Activated CD4-positive, alpha-beta T cell treated with anti-CD3 and anti-CD28 coated beads for 36 hours (primary cell): ENCODE measurements at places on chromosomes 5 and 9.

GRCh38 chr5:32814141-32814540 is 103.0 kb downstream of the NPR3 start:
- no peak for DNase-seq

GRCh38 chr5:120465436-120465961 is 1.4 kb downstream of the PRR16 start:
- DNase-seq, result peak; percentile 6

GRCh38 chr9:96447406-96447805 is 2.6 kb upstream of the HABP4 start:
- no peak for DNase-seq

DNA sequence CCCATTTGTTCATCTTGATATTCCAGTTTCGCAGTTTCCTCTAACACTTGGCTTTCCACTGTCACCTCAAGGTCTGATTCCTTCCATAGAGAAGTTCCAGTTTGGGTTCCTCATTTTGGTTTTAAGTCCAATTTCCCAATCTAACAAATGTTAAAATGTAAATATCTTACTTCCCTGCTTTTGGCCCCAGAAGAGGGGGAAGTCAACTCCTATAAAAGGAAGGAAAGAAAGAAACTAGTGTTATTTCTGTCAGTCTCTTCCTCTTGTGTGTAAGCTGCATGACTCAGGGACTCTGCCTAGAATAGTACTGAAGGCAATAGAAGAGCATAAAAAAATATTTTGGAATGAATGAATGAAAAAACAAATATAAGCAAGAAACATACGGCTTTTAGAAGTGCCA is 127.5 kb upstream of the CCNG1 start:
- DNase-seq, result no peak

DNA sequence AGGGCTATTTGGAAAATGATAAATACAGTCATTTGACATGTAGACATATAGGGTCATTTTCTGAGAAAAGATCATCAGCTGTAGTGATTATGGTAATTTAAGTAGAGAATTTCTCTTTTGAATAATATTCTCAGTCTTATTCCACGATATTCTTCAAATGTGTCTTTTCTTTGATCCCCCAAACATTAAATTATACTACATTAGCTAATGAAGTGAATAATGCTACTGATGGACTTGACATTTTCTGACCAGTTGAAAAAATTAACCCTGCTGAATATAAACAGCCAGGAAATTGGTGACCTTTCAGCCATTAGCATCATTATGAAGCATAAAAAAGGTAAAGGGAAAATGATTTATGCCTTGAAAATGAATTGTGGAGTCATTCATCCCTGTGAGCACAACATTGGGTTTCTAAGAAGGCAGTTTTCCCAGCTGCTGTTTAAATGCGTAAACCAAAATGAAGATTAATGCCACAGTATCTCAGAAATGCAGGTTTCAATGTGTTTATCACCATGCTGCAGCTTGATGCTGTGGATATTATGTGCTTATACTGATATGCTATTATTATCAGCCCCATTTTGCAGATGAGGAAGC is 489.1 kb downstream of the KCTD16 start:
- no peak for DNase-seq

- no peak for DNase-seq
Observed at GRCh38 chr9:138011951-138012500, 134.4 kb downstream of the CACNA1B start.

DNA sequence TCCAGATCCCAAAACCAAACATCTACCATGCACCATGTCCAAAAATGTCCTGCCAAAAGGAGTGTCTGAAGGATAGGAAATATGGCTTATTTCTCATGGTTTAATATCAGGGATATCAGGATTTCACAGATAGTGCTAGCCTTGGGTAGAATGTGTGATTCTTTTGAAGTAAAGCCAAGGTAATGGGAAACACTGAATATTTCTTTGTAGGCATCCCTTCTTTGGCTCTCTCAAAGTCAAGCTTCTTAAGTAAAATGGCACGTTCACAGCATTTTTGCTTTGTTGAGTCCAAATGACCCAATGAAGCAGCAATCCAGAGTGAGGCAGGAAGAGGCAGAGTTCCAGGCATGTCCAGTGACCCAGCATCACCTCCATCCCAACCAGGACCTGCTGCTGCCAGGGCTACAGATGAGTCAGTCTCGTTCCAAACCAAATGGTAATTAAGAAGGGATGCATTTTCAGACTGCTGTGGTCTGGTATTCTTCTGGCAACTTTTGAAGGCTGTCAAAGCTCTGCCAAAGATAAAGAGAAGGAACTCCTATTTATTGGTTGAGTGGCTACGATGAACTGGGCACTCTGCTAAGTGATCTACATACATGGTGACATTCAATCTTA is 678.8 kb upstream of the KLF4 start:
- DNase-seq, result no peak

- no peak for DNase-seq
Observed at GRCh38 chr5:90680921-90681563, 122.4 kb downstream of the ADGRV1 start.

DNA sequence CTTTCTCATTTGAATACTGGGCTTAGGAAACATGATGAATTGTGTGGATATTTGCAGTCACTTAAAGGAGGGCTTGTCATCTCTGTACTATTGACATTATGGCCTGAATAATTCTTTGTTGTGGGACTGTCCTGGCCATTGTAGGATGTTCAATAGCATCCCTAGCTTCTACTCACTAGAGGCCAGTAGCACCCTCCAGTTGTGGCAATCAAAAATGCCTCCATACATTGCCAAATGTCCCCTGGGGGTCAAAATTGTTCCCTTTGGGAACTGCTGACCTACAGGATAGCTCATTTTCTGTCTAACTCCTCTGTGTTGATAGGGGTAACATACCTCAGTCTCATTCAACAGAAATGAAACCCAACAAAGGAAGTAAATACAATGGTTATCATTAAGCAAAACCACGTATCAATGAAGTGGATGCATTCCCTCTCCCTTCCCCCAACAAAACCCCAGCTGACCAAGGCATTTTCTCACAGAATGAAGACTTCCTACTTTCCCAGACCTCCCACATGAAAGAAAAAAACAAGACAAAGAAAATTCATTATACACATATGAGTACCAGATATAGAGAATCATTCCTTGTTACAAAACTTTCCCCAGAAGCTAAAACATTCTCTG is 18.1 kb downstream of the FYB1 start:
- no peak for DNase-seq

- DNase-seq, result no peak
Observed at GRCh38 chr5:133821311-133821741, 147.1 kb downstream of the C5orf15 start.

- DNase-seq, result no peak
Observed at GRCh38 chr5:15243301-15244020, 256.5 kb upstream of the FBXL7 start.

DNA sequence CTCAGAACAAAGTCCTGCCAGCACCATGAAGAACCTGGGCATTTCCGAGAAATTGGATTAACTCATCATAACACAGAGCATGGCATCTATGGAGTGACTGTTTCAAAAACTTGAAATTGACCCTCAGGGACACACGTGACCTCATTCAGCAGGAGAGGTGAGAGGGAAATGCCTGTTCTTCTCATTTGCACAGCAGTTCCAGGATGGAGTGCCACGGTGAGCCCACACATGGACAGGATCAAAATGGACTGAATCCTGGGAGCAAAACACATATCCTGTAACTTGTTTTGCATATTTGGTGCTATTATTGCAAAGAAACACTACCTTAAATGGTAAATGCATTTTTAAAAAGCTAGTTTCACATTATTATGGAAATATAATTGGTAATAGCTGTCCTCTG is 256.1 kb upstream of the IRX2 start:
- DNase-seq, result no peak

DNA sequence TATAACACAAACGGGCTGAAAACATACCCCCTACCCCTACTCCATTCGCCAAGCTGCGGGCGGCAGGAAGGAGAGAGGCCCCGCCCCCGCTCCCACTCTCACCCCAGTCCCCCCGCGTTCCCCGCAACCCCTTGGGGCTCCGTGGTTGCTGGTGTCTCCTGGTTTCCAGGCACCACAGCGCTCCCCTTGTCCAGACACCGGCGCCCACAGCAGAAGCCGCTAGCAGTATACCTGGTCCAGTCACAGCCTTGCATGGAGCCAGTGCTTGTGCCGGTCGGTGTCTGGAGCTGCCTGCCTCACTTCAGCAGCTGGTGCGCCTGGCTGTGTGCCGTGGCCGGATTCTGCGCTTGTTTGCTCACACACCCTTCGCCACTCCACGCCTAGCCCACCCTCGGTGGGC is 240.5 kb upstream of the DAB2 start:
- DNase-seq, result no peak

DNA sequence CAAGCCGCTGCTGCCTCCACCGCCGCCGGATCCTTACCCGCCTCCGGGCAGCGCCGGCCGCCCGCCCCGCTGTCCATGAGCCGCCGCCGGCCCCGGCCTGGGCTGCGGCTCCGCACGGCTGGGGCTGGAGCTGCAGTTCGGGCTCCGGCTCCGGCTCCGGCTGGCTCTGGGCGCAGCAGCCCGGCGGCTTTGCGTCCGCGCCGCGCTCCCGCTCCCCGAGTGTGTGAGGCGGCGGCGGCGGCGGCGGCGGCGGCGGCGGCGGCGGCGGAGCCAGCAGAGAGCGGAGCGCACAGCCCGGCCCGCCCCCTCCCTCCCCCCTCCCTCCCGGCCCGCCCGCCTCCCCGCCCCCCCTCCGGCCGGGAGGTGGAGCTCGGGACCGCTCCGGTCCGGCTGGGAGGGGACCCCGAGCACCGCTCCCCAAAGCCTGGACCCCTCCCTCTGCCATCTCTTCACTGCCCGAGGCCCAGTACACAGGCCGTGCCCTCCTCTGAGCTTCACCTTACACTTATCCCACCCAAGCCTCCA is at the start of gene PCDH1:
TSS of gene PCDH1 (minus strand) at position 225 of the 525 bp plus-strand sequence. CDS start at position 77, 148 bp downstream.
- peak; percentile 50 for DNase-seq

GRCh38 chr5:135667673-135668072 is 88.9 kb upstream of the CXCL14 start:
- no peak for DNase-seq

- DNase-seq, result no peak
Observed at GRCh38 chr5:160635663-160636062, 214.0 kb downstream of the PTTG1 start.

GRCh38 chr9:83199240-83199639 is 136.3 kb upstream of the RASEF start:
- no peak for DNase-seq

GRCh38 chr5:74633695-74634094 is 6.8 kb downstream of the ENC1 start:
- DNase-seq, result no peak

- DNase-seq, result no peak
Observed at GRCh38 chr9:3903906-3904305, 378.1 kb upstream of the RFX3 start.

DNA sequence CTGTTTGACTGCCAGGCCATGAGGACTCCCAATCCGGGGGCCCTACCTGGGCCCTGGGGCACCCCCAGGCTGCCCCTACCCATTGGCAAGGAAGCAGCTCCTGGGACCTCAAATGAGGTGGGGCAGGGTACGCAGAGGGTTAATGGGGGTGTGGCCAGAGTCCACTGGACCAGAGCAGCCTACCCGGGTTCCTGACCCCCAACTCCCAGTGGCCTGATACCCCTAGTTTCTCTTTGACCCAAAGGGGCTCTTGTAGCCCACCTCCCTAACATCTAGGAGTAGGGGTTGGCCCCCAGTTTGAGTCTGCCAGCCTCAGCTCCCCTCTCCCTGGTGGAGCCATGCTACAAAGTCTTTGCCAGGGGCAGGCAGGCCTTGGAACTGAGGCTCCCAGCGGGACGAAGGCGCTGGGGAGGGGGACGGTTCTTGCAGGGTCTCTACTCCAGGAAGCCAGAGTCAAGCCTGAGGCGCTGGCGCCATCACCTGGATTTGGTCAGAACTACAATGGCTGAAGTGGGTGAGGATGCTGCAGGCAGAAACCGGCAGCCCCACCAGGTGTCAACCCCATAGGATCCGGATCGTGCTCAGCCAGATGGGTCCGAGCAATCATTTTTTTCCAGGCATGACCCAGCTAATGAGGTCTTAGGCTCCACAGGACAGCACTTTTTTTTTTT is 8.4 kb upstream of the CERCAM start:
- DNase-seq, result peak; percentile 78

GRCh38 chr9:134291452-134291881 is 34.8 kb upstream of the RXRA start:
- no peak for DNase-seq

GRCh38 chr5:158456756-158457155 is 597.8 kb upstream of the CLINT1 start:
- peak; percentile 10 for DNase-seq

DNA sequence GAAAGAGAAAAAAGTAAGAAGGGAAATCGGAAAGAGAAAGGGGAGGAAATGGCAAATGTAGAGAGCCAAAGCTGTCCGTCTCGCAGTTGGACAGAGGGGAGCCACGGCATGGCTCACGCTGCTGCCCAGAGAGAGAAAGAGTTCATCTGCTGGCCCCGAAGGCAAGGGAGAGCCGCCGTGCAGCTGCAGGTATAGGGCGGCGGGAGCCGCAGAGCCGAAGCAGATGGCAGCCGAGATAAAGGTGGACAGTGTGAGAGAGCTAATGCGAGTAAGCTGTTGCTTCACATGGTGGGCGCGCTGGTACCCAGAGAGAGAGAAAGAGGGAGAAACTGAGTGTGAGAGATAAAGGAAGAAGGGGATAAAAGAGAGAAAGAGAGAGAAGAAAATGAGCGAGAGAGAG is 188.4 kb upstream of the PPP1R26 start:
- no peak for DNase-seq

DNA sequence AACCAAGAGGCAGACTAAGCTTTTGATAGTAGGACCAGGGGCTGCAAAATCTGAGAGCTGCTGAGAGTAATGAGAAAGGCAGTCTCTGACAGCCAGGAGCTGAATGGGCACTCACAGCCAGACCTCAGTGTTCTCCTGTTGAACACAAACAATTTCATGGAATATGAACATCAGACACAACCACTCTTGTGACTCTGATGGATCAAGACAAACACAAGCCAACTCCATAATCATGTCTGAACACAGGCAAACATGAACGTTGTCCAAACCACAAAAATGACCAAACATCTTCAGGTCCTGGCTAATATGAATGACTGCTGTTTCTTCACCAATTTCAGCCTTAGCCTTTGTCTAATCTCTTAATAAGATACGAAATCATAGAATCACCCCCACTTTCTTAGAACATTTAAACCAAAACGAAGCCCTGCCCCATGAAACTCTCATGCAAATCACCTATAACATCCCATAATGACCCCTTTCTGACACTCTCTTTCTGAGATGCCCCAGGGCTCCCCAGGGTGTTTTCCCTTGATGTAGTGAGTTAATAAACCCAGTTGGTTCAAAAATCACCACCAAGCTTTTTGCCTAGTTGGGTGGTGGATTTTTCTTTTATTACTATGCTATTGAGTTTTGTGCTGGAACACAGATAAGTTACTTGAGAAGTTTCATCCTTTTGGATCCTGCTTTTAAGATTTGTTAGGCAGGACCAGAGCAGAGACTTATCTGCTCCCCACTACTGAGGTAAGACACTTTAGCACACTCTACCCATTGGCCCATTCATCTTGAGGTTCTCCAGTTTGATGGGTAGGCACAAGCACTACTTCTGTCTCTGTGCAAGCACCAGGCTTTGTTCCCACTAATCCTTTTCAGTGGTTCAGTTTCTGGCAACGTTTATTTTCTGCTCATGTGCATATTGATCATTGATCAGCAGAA is 5.9 kb upstream of the ERAP2 start:
- DNase-seq, result peak; percentile 65
